AG04450 (cell line): ENCODE measurements at places on chromosomes 1 and 21.

- DNase-seq = no peak
Observed at GRCh38 chr1:150553392-150554085, 4.3 kb downstream of the ADAMTSL4 start.

DNA sequence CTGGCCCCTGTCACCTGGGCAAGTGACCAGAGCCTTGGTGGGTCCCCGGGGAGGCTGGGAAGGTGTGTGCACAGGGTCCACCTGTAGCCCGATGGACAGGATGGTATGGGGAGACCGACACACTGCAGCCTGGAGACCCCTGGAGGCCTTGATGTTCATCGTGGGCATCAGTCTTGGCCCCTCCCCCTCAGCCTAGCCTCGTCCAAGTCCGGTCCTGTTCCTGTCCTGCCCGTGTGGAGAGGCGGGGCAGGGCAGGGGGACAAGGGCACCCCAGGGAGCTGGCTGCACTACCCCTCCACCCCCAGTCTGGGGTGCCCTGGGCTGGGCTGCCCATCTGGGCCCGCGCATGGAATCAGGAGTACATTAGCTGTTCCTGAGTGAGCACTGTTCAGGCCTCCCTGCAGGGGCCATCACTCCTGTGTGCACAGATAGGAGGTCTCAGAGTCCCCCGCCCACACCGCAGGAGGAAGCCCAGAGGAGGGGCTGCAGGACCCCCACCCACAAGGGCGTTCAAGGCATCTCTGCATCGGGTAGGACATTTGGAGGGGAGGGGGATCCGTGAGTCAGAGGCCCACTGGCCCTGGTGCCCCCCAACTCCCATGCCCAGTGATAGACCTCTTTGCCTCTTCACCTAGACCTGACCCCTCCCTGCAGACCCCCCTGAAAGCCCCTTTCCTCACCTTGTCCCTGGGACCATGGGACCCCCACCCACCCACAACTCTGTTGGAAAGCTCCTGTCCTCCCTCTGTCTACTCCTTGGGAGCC is 63.2 kb downstream of the WNT9A start:
- DNase-seq = no peak

- no peak for DNase-seq
Observed at GRCh38 chr1:67611846-67612245, 73.2 kb upstream of the GADD45A start.

DNA sequence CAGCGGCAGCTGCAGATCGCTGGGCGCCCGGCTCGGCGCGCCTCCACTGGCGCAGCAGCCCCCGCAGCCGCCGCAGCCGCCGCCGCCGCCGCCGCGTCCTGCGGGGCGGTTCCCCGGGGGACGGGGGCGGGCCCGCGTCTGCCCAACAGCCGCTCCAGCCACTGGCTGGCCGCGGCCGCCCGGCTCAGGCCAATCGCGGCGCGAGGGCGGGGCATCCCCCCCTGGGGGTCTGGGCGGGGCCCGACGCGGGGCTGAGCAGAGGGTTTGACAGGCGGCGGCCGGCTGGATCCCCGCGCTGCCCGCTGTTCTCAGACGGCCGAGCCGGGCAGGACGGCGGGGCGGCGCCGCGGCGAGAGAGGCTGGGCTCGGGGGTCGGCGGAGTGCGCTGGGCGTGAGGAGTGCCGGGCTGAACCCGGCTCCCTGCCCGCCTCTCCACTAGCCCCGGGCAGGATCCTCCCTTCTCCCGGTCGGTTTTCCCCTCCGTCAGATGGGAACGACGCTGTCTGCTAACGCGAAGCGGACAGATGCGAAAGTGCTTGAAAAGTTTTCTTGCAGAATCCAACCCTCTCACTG is at the start of gene GLIS1:
GLIS1 (minus strand) TSS at position 56 of the 573 bp plus-strand sequence. CDS start 1,100 bp downstream, outside the sequence.
- no peak for DNase-seq

- no peak for DNase-seq
Observed at GRCh38 chr1:20413136-20413775, 72.8 kb downstream of the CAMK2N1 start.

GRCh38 chr1:46474570-46474969 is 15.1 kb upstream of the DMBX1 start:
- DNase-seq = no peak

DNA sequence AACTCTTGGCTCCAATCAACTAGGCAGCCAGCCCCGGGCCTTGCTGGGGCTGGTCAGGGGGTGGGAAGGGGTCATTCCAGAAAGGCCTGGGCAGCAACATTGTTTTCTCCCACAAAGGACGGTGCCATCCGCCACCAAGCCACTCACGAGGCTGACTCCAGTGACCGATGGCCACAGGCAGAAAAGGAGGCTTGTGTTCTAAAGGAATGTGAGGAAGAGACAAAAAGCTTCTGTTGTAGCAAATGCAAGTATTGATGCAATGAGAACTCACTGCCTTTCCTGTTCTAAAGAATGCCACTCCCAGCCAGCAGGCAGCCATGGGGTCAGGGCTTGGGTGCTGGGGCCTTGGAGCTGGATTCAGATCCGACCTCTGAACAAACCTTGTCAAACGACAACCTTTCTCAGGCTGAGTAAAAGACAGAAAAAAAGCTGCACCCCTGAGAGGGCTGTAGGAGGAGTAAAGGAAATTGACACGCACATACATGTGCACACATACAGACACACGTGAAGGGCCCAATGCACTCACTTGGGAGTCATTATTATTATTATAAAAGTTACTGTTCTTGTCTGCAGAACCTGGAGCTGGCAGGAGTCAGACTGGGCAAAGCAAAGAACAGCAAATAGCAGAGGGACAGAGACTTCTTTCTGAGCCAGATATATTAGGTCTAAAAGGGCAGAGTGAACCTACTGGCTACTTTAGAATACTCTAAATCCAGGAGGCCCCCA is 13.9 kb upstream of the PRMT2 start:
- no peak for DNase-seq

DNA sequence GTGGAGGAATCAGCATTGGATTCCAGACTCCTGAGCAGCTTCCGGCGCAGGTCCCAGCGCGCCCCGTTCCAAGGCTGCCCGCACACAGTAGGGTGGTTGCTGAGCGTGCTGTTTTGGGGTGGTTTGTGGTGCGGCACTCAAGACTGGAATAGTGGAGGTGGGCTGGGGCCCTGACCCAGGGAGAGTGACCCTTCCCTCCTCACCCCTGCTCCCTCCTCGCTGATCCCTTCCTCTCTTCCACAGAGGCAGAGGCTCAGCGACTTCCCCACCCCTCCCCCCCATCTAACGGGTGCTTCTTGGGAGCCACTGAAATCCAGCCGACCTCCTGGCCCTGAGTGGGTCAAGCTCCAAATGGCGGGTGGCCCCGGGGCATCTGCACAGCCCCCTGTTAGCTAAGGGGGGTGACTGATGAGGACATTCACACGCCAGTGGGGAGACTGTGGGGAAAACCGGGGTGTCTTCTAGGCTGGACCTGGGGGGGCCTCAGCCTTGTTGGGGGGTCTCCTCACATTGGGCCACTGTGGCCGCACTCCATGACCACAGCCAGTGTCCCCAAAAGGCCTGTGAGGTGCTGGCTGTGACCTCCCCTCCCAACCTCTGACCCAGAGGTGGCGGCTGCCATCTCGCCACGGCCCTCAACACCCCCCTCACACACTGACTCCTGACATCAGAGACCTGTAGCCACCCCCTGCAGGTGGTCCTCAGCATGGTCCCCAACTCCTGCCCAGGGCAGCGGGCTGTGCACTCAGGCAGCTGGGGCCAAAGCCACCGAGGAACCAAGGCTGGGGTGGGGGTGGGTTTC is 3.9 kb upstream of the HES4 start:
- no peak for DNase-seq

- no peak for DNase-seq
Observed at GRCh38 chr1:54475946-54476516, 69.8 kb upstream of the SSBP3 start.

DNA sequence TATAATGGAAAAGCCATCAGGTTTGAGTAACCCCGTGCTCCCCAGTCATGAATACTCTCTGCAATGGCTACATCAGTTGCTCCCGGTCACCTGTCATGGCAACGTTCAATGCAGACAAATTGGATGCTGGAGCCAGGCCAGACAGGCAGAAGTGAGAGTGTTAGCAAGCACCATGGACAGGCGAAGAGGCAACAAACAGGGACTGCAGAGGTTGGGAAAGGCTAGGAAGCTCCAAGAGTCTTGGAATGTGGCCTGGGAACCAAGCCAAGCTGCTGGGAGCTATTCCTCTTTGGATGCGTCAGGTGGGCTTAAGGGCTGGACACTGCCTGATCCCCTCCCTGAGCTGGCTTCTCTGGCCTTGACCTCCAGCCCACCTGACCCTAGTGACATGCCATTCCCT is 102.9 kb downstream of the ACTL8 start:
- no peak for DNase-seq
